ENCODE measurements at places on chromosomes 12 and 14. TPM values are rescaled to one million over a fixed set of nuclear protein-coding genes. Genes with fewer than 3 reads are reported as not detected.

Gene KLHDC1
- polyA plus RNA-seq = 4.9 TPM

Gene CFAP251
- 2.2 TPM for polyA plus RNA-seq

Gene FOXN4
- polyA plus RNA-seq = 0.10 TPM

Gene TAS2R8
- not detected for polyA plus RNA-seq

Gene ZCCHC8
- 36.0 TPM for polyA plus RNA-seq

- no peak for DNase-seq
These were observed 73.1 kb downstream of the NOC4L start for GRCh38 chr12:132217371-132217770.

DNA sequence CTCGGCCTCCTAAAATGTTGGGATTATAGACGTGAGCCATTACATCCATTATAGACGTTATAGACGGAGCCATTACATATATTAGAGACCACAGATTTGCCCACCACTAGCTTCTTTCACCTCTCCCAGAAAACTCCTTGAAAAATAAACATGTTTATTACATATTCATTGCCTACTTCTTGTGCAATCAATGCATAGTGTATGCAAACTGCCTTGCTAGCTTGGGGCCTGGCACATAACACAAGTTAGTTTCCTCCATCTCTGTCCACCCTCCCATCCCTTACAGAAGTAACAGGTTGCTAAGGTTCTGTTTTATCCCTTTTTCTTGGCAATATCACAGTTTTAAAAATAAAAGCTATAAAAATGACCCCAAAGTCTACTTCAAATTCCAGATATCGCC is 66.4 kb upstream of the KRR1 start:
- DNase-seq = no peak

- no peak for DNase-seq
These were observed 10.6 kb downstream of the SDS start for GRCh38 chr12:113392988-113393579.

GRCh38 chr14:102750376-102750775 is 26.9 kb upstream of the TRAF3 start:
- no peak for DNase-seq

- DNase-seq = no peak
These were observed 5.8 kb upstream of the MIS18BP1 start for GRCh38 chr14:45258805-45259204.

DNA sequence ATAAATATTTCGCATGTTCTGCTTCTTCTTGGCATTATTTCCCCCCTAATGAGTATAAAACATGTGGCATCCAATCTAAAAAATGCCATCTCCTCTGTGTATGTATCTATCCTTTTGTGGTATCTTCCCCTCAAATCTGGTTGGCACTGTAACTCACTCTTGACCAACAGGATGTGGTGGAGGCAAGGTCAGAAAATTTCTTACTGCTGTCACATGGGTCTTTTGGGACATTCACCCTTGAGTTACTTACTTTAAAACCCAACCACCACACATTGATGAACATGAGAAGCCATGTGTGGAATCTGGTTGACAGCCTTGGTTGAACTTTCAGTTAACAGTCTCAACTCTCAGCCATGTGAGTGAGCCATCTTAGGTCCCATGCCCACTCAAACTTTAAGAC is 516.9 kb downstream of the SLC16A7 start:
- no peak for DNase-seq

GRCh38 chr14:35247777-35248475 is 44.3 kb upstream of the PSMA6 start:
- DNase-seq = no peak

Measured in large intestine (tissue), 12 donors.